ENCODE measurements at places on chromosomes 3 and 15.
A peak's percentile ranks its signal among the peaks of the same experiment; 100 is the strongest.

DNA sequence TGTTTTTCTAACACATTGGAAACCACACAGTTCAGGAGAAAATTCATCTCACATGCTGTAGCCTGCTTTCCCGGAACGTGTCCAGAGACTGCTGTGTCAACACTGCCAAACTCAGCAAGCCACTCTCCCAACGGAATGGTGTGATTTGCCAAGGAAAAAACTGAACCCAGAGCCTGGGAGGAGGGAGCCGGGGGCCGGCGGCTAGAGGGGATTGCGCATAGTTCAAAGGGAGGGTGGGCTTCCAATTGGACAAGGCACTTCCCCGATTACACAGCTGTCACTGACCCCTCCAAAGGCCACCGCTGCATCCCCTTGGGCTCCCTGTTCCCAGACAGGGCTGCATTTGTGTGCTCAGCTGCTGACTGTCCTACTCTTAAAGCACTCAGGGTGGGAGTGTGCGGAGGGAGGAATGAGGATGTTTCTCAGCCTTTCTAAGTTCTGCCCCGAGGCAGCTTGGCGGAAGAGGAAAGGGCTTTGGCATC is 256.2 kb downstream of the ZNF621 start:
- DNase-seq = peak; percentile 46

DNA sequence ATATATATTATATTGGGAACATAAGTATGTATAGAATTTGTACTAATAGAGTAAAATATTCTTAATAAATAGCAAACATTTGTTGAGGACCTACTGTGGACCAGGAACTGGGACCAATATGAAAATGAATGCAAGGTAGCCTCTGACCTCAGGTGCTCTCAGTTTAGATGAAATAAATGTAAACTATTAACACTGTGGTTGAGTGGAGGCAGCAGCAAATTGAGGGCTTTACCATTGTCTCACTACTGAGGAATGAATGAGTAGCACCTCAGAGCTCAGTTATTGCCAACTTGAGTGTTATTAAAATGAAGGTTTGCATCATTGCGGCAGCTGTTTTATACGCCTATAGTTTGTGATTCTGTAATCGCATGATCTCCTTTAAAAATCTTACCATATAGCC is 90.9 kb upstream of the CGNL1 start:
- DNase-seq = no peak

DNA sequence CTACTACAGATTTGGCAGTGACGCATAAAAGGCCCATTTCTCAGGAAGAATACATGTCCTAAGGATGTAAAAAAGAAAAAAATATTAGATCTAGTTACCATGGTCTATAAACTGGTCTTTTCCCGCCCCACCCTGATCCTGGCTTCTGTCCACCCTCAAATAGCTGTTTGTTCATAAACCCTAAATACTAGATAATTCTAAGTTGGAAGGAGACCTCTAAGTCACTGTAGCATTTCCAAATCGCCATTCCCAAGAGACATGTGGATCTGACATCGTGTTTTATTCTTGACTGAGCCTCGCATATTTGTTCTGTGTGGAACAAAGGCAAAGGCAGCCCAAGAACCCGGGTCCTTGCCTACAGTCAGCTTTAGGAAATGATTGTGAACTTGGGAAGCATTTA is 49.0 kb downstream of the LMCD1 start:
- DNase-seq = no peak

GRCh38 chr3:147030274-147030673 is 376.1 kb downstream of the ZIC4 start:
- no peak for DNase-seq

DNA sequence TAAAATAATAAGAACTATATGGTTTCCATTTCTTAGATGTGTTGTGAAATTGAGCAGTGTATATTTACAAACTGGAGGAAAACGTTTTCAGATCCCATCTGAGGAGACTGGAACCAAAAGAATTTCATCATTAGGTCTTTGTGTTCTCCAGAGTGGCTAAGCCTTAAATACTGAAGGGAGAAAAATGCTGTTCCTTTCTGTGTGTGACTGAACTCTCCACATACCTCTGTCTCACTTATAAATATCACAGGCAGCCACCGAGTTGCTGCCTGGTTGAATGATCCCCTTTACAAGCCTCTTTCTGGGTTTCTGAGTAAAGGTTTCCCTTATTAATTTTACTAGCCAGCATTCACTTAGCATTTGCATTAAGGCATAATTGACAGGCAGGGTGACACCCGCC is 913.9 kb upstream of the NR2F2 start:
- no peak for DNase-seq
